ENCODE measurements at places on chromosomes 6 and 20.

- no peak for DNase-seq
These were observed 1.5 kb downstream of the SIRPA start for GRCh38 chr20:1896484-1897258.

GRCh38 chr6:157059781-157060180 lies 263.5 kb downstream of the TMEM242 start:
- no peak for DNase-seq

DNA sequence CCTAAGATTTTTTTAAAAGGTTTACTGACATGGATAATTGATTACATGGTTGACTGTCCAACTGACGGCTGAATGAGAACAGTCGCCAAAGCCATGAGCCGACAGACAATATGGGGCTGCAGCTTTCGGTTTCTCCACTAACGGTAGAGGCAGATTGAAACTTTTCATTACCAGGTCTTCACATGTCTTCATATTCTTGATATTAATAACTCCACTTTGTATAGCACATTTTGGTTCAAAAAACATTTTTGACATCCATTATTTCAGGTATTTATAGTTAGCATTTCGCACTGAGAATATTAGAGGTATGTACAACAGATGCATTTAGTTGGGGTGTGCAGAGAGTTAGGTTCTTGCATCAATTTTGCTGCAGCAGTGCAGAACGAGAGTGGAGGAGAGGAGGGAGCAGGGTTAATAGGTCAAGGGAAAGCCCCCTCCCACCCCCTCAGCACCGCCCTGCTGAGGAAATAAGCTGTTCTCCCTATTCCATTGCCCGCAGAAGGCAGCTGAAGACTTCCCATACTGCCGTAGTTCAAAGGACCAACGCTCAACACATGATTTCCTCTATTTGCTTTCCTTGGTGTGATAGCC lies 73.6 kb upstream of the ADTRP start:
- no peak for DNase-seq

DNA sequence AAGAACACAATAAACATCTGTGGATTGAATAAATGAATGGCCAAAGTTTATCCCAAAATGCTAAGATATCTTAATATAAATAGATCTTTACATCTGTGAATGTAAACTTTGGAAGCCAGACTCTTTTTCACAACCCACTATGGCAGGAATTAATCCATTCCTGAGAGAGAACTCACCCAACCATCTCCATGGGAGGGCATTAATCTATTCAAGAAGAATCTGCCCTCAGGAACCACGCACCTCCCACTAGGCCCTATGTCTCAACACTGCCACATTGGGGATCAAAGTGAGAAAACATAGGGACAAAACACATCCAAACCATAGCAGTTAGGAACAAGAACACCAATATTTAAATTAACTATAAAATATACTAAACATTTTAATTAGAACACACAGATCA lies 3.4 kb downstream of the UBE3D start:
- DNase-seq = peak; percentile 89

GRCh38 chr6:133896344-133896721 lies 7.4 kb downstream of the TCF21 start:
- no peak for DNase-seq

DNA sequence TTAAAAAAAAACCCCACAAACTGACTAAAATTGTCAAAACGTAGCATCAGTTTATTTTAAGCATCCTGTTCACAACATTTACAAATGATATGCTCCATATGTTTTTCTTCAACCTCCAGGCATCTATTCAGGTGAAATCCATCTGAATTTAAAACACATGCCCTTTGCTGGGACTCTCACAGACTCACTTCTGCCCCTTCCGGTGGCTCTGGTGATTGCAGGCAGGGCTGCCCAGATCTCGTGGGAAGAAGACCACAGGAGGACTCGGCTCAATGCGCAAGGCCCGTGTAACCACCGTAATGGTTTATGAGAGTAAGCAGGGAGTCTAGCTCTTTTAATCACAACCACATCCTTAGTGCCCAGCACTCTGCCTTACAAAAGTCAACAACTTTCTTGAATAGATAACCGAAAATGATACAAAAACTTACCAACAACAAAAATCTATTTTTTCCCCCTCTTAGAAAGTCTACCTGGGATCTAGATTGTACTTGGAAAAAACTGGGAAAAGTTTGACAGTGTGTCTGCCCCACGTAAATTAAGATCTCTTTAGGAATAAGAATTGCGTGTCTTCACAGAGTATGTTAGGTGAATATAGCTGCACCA lies 139.1 kb downstream of the KIF16B start:
- DNase-seq = peak; percentile 29

- DNase-seq = no peak
These were observed 33.9 kb upstream of the TNFRSF21 start for GRCh38 chr6:47343600-47343999.

GRCh38 chr20:57461726-57462125 lies 63.2 kb downstream of the CTCFL start:
- DNase-seq = no peak

DNA sequence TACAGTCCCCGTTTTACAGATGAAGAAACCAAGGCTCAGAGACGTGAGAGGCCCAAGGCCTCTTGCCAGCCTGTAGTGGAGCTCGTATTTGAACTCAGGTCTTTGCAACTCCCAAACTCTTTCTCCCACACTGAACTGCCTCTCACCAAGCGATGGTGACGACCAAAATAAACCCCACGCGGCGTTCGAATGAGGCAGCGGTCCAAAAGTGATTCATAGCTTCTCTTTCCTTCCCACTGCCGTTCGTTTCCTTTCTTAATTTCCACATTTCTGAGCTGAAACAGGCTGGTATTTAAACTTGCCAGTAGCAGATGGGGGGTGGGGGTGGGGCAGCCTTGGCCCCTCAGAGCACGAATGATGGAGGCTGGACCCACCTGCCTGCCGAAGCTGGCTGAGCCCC lies 252.9 kb upstream of the KCNG1 start:
- DNase-seq = peak; percentile 42

- DNase-seq = peak; percentile 86
These were observed 23.6 kb downstream of the BCL2L1 start for GRCh38 chr20:31698803-31699718.

DNA sequence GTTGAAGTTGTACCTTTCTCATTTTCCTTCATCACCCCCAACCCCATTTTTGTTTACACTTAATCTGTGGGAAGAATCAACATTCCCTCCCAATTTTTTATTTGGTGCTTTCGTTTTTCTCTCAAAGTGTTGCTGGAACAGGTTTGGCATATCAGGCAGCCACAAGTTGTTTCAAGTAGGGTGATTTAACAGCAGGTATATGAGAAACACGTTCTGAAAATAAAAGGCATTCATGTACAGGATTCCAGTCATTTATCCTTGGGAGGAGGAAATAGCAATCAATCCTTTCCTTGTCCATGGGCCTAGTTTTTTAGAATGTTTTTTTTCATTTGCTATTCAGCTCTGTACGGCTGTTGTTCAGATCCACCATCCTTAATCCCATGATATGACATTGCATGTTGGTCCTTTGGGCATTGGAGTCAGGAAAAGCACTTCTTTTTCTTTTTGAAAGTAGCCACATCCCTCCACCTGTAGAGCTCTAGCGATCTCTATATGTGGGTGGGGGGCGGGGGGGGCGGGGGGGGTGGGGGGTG lies 120.2 kb downstream of the JARID2 start:
- DNase-seq = no peak

GRCh38 chr6:110458476-110458875 lies 17.9 kb downstream of the SLC22A16 start:
- no peak for DNase-seq

DNA sequence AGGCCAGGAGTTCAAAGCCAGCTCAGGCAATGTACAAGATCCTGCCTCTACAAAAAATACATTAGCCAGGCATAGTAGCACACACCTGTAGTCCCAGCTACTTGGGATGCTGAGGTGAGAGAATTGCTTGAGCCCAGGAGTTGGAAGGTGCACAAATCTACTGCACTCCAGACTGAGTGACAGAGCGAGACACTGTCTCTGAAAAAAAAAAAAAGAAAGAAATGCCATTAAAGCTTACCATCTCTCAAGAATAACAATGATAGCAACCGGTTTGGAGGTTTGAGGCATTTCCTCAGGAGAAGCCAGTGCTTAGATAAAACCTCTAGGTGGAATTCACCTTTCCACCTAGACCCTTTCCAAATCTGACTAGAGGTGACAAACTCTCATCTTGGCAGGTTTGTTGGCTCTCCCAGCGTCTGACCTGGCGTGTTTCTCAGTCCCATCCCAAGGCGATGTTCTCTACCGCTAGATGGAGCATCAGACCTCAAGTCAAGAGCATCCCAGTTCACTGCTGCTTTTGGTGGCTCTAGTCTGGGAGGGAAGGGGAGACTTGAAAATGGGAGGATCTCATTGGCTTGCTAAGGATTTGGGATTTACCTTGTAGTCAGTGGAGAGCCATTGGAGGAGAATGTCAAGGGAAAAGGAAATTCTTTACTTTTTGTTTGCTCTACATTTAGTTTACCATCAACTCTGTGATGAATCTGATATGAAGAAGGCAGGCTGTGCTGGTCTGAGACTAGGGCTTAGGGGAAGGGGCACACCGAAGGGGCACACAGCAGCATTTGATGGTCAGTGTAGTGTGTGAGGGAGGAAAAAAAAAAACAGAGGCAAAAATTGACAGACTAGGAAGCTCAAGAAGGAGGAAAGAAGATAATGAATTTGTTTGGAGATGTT lies 67.9 kb downstream of the NCOA7 start:
- DNase-seq = peak; percentile 64

- no peak for DNase-seq
These were observed 56.5 kb upstream of the HFE start for GRCh38 chr6:26030716-26031115.

GRCh38 chr6:105321728-105322127 lies 81.2 kb downstream of the PREP start:
- DNase-seq = no peak

DNA sequence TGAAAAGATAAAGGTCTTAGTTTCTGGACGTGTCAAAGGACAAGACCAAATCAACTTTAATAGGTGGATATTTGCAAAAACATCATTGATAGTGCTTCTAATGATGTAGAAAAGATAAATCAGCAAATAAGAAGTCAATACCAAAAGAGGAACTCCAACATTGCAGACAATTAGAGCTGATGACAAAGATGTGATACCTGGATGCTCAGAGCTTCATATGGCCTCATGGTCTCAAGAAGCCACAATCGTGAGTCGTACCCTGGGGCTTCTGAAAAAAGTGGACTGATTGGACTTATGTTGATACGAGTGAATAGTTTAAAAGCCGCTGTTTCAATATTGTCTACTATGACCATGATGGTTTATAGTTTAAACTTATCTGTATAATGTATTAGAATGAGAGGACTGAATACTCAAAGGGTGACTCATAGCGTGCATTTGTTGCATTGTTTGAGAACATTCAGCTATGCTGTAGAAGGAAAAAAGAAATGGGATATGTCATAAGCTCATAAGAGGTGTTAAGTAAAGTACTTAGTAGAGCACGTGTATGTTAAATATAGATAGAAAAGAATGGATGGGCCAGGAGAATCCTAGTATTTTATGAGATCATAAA lies 54.6 kb upstream of the RIPOR2 start:
- peak; percentile 64 for DNase-seq

DNA sequence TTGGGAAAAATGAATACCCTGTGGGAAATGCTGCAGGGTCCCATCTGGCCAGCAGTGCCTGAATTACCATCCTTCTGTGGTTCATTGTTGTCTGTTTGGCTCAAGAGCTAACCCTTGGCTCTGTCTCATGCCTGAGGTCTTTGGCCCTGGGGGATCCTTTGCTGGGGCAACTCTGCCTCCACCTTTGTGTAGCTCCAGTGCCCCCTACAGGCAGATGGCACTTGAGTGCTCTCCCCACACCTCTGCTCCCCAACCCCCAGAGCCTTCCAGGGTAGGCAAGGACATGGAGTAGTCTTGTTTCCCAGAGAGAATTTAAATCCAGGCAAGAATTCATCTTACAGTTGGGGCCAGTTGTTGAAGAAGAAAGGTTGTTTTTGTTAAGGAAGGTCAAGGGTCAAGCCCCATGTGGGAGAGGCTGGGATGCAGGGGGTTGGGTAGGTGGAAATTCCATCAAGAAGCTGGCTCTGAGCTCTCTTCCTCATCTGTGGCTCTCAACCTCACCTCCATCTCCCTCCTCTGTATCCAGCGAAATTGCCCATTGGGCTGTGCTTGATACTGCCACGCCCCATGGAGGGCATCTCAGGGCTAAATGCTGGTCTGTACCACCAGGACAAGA lies 44.2 kb downstream of the ZNF831 start:
- no peak for DNase-seq

DNA sequence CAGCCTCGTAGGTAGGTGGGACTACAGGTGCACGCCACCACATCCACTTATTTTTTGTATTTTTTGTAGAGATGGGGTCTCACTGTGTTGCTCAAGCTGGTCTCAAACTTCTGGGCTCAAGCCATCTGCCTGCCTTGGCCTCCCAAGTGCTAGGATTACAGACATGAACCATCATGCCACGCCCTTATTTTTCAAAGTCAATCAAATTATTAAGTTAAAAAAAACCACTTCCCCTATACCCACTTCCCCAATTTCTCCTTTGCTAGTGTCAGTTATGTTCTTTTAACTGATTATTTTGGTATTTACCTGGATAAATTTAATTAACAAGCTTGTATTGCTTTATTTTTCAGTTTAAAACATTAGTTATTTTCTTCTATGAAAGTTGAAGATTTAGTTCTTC lies 49.6 kb downstream of the RIOK1 start:
- DNase-seq = no peak

- DNase-seq = no peak
These were observed 563 bp downstream of the MGME1 start for GRCh38 chr20:17969278-17969883.

GRCh38 chr6:160081398-160081797 lies 40.2 kb upstream of the SLC22A1 start:
- peak; percentile 4 for DNase-seq

- no peak for DNase-seq
These were observed 256.1 kb upstream of the KCNQ5 start for GRCh38 chr6:72365773-72366172.

Measured in fibroblast of upper back skin (primary cell).